Stimulated activated CD4-positive, alpha-beta T cell treated with anti-CD3 and anti-CD28 coated beads, Interleukin-2, amount 100 ng/mL, for 48 hours (primary cell): ENCODE measurements at places on chromosomes 5 and 9.

DNA sequence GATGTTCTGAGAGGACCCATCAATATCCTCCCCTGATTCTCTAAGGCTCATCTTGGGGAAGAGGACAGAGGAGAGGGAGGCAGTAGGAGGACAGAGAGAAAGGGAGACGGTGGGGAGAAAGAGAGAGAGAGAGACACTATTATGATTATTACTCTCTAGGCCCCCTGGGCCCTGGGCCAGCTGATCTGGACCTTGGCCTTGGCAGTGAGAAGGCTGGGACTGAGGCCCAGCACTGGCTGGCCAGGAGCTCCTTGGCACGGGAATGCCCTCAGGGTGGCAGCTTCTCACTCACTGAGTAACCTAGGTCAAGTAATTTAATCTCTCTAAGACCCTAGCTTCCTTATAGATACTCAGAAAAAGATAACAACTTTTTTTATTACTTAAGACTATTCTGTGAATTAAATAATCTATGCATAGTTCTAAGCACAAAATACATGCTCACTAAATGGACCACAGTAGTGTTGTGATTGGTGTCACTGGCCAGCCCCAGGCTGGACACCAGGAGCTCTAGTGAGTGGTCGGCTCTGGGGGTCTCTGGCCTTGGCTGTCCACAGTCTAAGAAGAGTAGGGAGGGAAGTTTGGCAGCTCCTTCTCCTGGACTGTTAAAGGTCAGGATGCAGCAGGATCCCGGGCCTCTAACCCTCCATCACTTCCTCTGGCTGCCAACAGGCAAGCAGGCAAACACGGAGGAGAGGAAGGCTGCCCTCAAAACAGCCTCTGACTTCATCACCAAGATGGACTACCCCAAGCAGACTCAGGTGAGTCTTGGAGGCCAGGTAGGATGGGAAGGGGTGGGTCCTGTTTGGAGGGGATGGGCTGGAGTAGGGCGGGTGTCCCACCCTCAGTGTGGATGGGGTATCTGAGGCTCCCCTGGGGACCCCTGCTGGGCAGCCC lies 50.0 kb downstream of the GSN start:
- DNase-seq = no peak

DNA sequence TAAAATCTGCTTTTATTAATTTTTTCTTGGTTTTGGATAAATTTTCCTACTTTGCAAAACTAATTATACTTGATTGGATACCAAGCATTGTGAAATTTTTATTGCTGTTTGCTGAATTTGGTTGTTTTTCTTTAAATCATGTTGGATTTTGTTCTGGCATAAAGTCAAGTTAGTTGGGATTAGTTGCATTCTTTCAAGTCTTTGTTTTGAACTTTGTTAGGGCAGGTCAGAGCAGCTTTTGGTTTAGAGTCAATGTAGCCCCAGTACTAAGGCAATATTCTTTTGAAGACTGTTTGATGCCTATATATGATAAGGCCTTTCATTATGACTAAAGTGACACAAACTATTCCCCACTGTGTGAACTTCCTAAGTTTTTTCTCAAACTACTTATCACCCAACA lies 531.1 kb downstream of the RASEF start:
- no peak for DNase-seq

DNA sequence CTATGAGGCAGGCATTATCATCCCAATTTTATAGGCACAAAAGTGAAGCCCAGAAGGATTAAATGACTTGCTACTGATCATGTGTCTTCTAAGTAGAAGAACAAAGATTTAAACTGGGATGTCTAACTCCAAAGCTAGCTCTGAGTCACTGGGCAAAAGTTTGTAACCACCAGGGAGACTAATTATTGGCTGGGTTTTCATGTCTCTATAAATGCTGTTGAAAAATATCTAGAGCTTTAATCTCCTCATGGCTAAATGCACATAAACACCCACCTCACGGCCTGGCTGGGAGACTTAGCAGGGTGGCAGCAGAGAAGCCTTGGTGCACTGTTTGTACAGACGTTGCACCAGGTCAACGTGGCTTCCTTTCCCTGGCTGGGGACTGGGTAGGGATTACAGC lies 144.6 kb downstream of the MELK start:
- no peak for DNase-seq

DNA sequence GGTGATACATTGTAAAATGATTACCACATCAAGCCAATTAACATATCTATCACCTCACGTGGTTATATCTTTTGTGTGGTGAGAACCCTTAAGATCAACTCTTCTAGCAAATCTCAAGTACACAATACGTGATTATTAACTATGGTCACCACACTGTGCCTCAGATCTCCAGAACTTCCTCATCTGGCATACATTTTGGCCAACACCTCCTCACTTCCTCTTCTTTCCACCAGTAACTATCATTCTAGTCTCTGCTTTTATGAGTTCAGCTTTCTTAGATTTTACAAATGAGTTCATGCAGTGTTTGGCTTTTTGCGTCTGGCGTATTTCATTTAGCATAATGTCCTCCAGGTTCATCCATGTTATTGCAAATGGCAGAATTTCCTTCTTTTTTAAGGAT lies 35.8 kb downstream of the PRKACG start:
- no peak for DNase-seq

- no peak for DNase-seq
These were observed 422.1 kb upstream of the PIK3R1 start for GRCh38 chr5:67793418-67793817.

- no peak for DNase-seq
These were observed 7.0 kb upstream of the GOLGA1 start for GRCh38 chr9:124947727-124948391.

DNA sequence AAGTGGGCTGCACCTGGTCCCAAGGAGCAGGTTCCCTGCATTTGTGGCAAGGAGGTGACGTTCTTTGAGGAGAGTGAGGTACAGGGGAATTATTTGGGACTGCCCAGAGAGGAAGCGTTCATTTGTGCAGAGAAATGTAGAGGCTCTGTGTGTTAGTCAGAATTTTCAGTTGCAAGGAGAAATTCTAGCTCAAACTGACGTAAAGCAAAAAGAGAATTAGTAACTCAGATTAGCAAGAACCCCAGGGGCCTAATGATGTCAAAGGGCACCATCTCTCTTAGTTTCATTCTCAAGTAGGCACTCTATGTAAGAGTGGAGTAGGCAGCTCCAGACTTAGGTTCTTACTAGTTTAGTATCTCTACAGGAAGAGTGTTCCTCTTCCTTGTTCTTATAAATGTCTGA lies 2.4 kb upstream of the TXN start:
- no peak for DNase-seq

- DNase-seq = no peak
These were observed 78.1 kb upstream of the HMHB1 start for GRCh38 chr5:143733665-143734455.

- no peak for DNase-seq
These were observed 44.3 kb downstream of the GLRA1 start for GRCh38 chr5:151880324-151880723.

DNA sequence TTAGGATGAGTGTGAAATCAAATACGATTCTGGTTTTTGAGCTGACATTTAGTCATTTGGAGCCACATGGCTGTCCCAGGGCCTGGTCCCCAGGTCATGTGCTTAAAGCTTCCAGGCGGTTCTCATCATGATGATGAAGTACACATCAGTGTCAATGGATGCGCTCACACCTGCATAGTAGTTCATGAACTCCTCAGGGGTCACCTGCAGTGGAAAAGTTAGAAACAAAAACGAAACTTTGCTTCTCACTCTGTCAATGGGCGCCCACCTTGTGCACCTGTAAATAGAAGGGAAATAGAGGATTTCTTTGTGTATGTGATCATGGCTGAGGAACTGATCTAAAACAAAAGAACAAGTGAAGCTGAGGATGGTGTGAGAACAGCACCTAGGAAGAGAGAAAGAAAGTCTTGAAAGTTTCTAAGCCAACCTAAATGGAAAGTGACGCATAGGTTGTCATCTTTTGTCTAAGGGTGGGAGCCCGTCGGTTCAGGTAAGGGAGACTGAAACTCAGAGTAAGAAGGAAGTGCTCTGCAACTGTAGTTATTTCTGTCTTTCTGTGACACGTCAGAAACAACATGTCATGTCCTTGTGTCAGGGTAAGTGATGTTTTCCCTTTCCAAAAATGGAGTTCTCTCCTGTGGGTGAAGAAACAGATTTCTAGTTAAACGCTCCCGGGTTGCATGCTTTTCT lies 33.8 kb downstream of the CAPSL start:
- no peak for DNase-seq

DNA sequence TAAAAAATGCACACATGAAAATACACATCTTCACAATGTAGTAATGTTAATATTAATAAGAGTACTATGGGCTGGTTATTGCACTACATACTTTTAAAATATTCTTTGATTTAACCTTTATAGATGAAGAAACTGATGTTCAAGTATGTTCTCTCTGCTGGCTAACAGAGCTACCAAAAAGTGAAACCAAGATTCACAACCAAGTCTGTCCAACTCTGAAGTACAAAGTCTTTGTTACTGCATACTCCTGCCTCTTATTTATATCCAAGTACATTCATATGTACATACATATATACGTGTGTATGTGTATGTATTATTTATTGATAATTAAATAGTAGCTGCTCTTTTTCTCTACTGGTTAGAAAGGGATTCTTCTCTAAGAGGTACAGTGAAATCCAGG lies 325.6 kb downstream of the BNC2 start:
- no peak for DNase-seq

DNA sequence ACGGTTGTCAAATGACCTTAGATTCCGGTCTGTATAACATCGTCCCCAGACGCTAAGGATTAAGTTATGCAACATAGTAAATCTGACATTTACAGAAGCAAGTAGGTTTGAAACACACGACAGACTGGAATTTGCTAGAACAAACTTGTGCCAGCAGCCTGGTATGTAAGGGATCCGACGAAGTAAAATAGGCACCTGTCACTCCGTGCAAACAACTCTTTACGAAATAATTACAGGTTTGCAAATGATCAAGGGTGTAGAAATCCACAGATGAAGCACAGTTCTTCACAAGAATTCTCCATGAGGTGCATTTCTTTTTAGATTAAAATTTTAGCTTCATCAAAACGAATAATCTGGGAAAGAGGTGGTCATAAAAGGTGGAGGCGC lies 508 bp downstream of the MOCS2 start:
- DNase-seq = no peak

- no peak for DNase-seq
These were observed 60.4 kb downstream of the RAB14 start for GRCh38 chr9:121141306-121141705.

DNA sequence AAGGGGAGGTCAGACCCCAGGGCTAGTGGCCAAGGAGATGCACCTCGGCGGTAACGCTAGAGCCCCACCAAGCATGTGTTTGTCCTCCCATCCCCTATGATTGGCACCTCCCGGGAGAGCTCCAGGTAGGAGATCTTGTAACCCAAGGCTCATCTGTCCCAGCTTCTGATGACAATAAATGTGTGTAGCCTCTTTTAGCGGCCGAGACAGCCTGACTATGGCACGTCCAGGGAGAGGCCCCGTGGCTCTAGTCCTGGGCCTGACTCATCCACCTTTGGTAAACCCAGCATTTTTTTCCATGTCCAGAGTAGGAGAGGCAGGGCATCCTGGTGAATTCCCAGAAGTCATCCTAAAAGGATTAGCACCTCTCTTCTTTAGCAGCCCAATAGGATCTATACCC lies 39.2 kb downstream of the IRF1 start:
- DNase-seq = no peak

GRCh38 chr5:132419502-132420468 lies 50.3 kb downstream of the SLC22A5 start:
- peak; percentile 56 for DNase-seq

- no peak for DNase-seq
These were observed 1.5 kb downstream of the SMIM32 start for GRCh38 chr5:136191304-136192014.
